Prostate gland (tissue), 2 donors: ENCODE measurements at places on chromosomes 11 and 22. TPM values are rescaled to one million over a fixed set of nuclear protein-coding genes. Genes with fewer than 3 reads are reported as not detected.
A peak's percentile ranks its signal among the peaks of the same experiment; 100 is the strongest.

DNA sequence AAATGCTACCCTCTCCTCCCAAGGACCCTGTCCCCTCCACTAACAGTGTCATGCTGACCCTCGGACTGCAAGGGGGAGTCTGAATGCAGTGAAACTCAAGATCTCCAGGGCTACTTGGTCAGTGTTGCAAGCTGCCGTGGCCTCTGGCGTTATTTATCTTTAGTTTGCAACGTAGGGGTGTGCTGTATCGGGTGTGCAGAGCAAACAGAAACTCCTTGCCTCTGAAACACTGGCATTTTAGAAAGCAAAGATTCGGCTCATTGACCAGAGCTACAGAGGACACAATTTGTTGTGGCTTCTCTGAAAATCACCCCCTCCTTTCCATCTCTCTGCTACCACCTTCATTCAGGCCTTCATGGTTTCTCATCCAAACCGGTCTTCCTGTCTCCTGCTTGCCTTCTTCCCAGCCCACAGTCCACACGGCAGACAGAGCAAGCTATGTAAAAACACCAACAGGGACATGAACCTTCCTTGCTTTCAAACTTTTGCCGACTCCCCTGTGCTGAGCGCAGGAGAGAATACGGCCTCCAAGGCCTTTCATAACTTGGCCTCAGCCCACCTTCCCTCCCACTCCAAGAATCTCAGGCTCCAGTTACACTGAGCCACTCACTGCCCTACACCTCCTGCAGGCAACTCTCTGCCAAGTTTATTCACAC, 14.9 kb downstream of the FZD4 start:
- peak; percentile 32 for DNase-seq
- peak overlapping the region; percentile 64 for H3K27ac ChIP-seq
- no peaks in the 10 kb centered on the region for H3K27me3 ChIP-seq

DNA sequence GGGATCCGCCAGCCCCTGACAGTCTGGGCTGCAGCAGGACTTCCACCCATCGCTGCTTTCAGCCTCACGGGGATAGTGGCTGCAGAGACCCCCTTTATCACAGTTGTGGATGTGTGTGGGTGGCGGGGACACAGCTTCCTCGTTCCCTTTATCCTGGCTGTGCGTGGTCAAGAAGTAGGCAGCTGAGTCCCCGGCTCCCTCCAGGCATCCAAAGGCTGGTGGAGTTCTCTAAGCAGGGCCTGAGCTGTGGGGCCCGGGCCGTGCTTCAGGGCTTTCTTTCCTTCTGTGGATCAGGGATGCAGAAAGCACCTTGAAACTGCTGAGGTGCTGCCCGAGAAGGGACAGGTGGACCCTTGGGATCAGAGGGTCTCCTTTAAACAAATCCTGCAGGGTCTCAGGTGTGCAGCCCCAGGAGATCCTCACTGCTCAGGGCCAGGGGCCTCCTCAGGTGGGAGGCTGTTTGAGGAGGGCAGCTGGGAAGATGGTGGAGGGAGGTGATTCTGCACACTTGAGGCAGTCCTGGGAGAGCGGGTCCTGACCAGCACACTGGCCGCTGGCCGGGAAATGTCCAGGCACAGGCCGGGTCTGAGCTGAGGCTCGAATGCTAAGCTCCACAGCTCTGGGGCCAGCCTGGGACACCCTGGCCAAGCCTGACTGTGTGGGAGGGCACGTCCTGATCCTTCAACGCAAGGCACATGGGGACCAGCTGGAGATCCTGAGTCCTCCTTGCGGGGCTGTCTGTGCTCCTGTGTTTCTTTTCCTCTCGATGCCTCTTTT, 1024.3 kb downstream of the BRD1 start:
- peaks cover 2% of the 10 kb centered on the region for H3K27me3 ChIP-seq
- no peak overlapping the region for H3K27ac ChIP-seq
- H3K4me3 ChIP-seq = no peak overlapping the region
- H3K36me3 ChIP-seq = no peaks in the 10 kb centered on the region
- DNase-seq = no peak
- H3K4me1 ChIP-seq = no peaks in the 10 kb centered on the region

DNA sequence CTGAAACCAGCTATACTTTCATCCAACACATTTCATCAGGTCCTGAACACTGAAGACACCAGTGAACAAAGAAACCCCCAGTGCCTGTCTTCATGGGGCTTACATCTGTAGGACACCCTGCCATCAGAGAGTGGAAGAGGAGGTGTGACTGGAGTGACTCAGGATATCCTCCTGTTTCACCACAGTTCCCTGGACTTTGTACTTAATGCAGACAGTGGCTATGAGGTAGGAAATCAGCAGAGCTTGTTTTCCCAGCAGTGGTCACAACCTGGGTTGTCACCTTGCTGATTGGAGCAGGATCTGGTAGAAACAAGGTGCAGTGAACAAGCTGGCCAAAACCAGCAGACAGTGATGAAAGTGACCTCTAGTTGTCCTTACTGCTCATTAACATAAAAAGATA, 128.8 kb downstream of the KIRREL3 start:
- no peaks in the 10 kb centered on the region for H3K4me1 ChIP-seq
- H3K27ac ChIP-seq = no peak overlapping the region
- no peaks in the 10 kb centered on the region for H3K36me3 ChIP-seq
- no peak overlapping the region for H3K4me3 ChIP-seq
- DNase-seq = no peak

GRCh38 chr11:4381901-4382300, 11.6 kb downstream of the TRIM21 start:
- DNase-seq = no peak

GRCh38 chr11:82505379-82505778, 228.3 kb downstream of the FAM181B start:
- H3K4me3 ChIP-seq = no peak overlapping the region
- DNase-seq = no peak
- H3K36me3 ChIP-seq = no peaks in the 10 kb centered on the region
- no peak overlapping the region for H3K27ac ChIP-seq

DNA sequence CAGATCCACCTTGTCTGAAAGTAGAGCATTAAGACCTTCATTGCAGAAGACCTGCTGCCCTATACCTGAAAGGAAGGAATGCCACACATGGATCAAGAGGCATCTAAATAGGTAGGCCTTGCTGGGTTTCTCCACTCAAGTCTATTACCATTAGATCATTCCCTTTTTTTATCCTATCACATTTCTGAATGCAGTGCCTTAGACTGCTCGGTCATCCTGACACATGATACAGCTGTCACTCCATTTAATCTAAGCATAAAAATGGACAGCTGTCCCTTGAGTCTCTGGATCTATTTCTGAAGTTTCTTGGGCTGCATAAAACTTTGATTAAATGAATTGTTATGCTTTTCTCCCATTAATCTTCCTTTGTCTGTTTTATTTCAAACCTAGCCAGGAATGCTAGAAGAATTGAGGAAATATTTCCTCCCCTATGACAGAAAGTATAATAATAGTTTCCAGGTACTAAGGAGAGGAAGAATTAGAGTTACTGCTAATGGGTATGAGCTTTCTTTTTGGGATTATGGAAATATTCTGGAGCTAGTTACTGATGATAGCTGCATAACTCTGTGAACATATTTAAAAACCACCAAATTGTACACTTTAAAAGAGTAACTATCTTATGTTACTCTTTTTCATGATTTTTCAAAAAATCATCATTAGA, 88.0 kb downstream of the DLG2 start:
- H3K4me3 ChIP-seq = no peak overlapping the region
- DNase-seq = no peak
- no peak overlapping the region for H3K27ac ChIP-seq
- no peaks in the 10 kb centered on the region for H3K36me3 ChIP-seq

- peaks cover 9% of the 10 kb centered on the region for H3K4me1 ChIP-seq
- H3K4me3 ChIP-seq = peak overlapping the region; percentile 56
- no peak for DNase-seq
- no peaks in the 10 kb centered on the region for H3K27me3 ChIP-seq
- H3K36me3 ChIP-seq = no peaks in the 10 kb centered on the region
Observed at GRCh38 chr22:17119481-17120202, 1.5 kb downstream of the TMEM121B start.

GRCh38 chr11:66329165-66329673, 7.0 kb downstream of the RIN1 start:
- H3K4me1 ChIP-seq = no peaks in the 10 kb centered on the region
- no peaks in the 10 kb centered on the region for H3K27me3 ChIP-seq
- DNase-seq = no peak

GRCh38 chr11:44531116-44531504, 34.4 kb upstream of the CD82 start:
- no peaks in the 10 kb centered on the region for H3K36me3 ChIP-seq
- no peaks in the 10 kb centered on the region for H3K4me1 ChIP-seq
- H3K27ac ChIP-seq = no peak overlapping the region
- no peak overlapping the region for H3K4me3 ChIP-seq
- DNase-seq = no peak

GRCh38 chr11:128891913-128892398, 800 bp downstream of the KCNJ5 start:
- no peaks in the 10 kb centered on the region for H3K36me3 ChIP-seq
- DNase-seq = peak; percentile 43
- H3K4me3 ChIP-seq = peak overlapping the region; percentile 36
- no peaks in the 10 kb centered on the region for H3K27me3 ChIP-seq
- H3K4me1 ChIP-seq = no peaks in the 10 kb centered on the region

GRCh38 chr11:7749456-7749855, 43.2 kb upstream of the OVCH2 start:
- no peaks in the 10 kb centered on the region for H3K27me3 ChIP-seq
- no peaks in the 10 kb centered on the region for H3K4me1 ChIP-seq
- DNase-seq = no peak
- no peaks in the 10 kb centered on the region for H3K36me3 ChIP-seq
- H3K27ac ChIP-seq = no peak overlapping the region

DNA sequence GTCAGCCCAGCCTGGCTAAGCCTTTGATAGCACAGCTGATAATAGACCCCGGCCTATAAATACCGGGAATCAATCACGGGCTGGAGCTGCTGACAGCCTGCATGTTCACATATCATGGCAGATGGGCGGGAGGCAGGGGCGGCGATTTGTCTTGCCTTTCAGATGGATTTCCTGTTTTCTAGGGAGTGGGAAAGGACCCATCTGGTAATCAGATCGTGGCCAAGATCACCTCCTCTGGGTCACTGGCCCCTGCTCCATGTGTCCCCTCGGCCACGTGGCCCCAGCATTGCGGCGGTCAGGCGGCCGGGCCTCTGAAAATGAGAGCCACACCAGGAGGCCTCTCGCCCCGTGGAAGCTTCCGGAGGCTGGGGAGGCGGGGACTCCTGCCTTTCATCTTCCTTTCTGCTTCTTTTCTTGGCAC, 36.6 kb downstream of the SMIM38 start:
- H3K4me3 ChIP-seq = no peak overlapping the region
- H3K4me1 ChIP-seq = no peaks in the 10 kb centered on the region
- no peaks in the 10 kb centered on the region for H3K36me3 ChIP-seq
- no peaks in the 10 kb centered on the region for H3K27me3 ChIP-seq

DNA sequence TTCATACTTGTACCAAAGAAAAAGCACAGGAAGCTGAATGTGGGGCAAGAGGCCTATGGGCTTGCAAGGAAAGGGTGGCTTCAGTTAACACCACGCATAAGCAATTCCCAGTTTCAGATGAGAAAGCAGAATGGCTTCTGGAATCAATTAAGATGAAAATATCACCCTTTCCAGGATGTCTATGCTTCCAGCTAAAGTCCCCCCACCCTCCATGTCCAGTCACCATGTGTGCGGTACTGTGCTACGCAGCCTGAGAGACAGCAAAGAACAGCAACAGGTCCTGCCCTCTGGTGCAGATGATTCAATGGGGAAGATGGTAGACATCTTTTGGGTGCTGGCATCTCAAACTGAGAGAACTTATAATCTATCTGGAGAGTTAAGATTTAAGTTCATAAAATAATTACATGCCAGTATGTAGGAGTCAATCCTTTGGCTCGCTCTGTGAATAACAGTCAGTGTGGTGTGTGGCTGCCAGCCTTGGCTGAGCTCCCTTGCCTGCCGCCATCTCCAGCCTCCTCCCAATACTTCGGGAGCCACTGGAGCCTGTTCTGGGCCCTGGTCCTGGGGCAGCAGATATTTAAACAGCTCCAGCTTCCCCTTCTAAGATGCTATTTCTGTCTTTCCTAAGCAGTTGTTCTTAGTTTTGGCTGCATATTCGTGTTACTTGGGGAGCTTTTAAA, 44.5 kb downstream of the ME3 start:
- H3K4me1 ChIP-seq = no peaks in the 10 kb centered on the region
- DNase-seq = no peak
- no peak overlapping the region for H3K4me3 ChIP-seq
- no peaks in the 10 kb centered on the region for H3K36me3 ChIP-seq
- H3K27me3 ChIP-seq = no peaks in the 10 kb centered on the region
- no peak overlapping the region for H3K27ac ChIP-seq

DNA sequence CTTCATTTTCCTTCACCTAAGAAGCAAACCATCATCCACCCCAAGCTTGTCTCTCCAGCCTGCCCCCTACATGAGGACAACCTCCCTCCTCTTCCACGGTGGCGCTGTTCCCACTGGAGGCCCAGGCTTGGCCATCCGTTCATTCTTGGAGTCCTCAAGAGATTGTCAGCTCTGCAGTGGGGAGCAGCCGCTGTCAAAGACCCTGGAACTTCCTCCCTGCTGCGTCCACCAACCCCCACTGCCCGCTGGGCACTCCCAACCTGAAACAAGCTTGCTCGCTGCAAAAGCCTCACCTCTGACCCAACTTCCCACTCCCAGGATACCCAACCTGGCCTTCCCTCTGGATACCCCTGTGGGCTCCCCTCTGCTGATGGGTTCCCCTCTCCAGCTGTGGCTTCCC, 10.4 kb upstream of the CD81 start:
- H3K4me1 ChIP-seq = peaks cover 8% of the 10 kb centered on the region
- no peaks in the 10 kb centered on the region for H3K27me3 ChIP-seq
- DNase-seq = no peak
- H3K27ac ChIP-seq = no peak overlapping the region
- H3K36me3 ChIP-seq = no peaks in the 10 kb centered on the region

GRCh38 chr11:65576867-65577755, 1.3 kb downstream of the EHBP1L1 start:
- no peaks in the 10 kb centered on the region for H3K36me3 ChIP-seq
- H3K4me3 ChIP-seq = peak overlapping the region; percentile 78
- peaks cover 20% of the 10 kb centered on the region for H3K4me1 ChIP-seq
- H3K27me3 ChIP-seq = no peaks in the 10 kb centered on the region

GRCh38 chr11:33703234-33703633, 2.6 kb upstream of the C11orf91 start:
- DNase-seq = no peak
- H3K4me3 ChIP-seq = no peak overlapping the region
- no peaks in the 10 kb centered on the region for H3K36me3 ChIP-seq

- H3K36me3 ChIP-seq = no peaks in the 10 kb centered on the region
- H3K27me3 ChIP-seq = no peaks in the 10 kb centered on the region
- H3K27ac ChIP-seq = no peak overlapping the region
Observed at GRCh38 chr11:43788421-43788820, 92.2 kb upstream of the ALKBH3 start.

- H3K4me3 ChIP-seq = no peak overlapping the region
- H3K4me1 ChIP-seq = no peaks in the 10 kb centered on the region
- DNase-seq = no peak
- no peak overlapping the region for H3K27ac ChIP-seq
- H3K27me3 ChIP-seq = no peaks in the 10 kb centered on the region
- no peaks in the 10 kb centered on the region for H3K36me3 ChIP-seq
Observed at GRCh38 chr11:4991060-4991459, 3.6 kb upstream of the OR51L1 start.

Gene TH
- 2.4 TPM for total RNA-seq

Gene CLCF1
- 2.5 TPM for total RNA-seq

Gene CCDC157
- total RNA-seq = 3.5 TPM

Gene SLC6A5
- not detected for total RNA-seq

Gene OR51I1
- total RNA-seq = not detected

Gene NTM
- 7.4 TPM for total RNA-seq

Gene TSSK2
- total RNA-seq = 8.0 TPM

Gene GGTLC3
- not detected for total RNA-seq

Gene TRIM51
- not detected for total RNA-seq

Gene COMT
- total RNA-seq = 456 TPM

Gene RIMBP3C
- total RNA-seq = 6.4 TPM

Gene ZNF215
- total RNA-seq = 2.6 TPM

Gene MUC6
- 2.3 TPM for total RNA-seq

Gene SLC37A2
- 10.2 TPM for total RNA-seq

Gene SREBF2
- total RNA-seq = 62.7 TPM

Gene SEPTIN3
- 0.46 TPM for total RNA-seq

Gene SCN3B
- total RNA-seq = 3.5 TPM

Gene APOBEC3A
- 1.6 TPM for total RNA-seq
